GM19239 (cell line): ENCODE measurements at places on chromosomes 4 and X.

GRCh38 chrX:43165343-43165920 is 387.5 kb upstream of the PPP1R2C start:
- DNase-seq = no peak

GRCh38 chr4:92189146-92189545 is 114.6 kb upstream of the GRID2 start:
- no peak for DNase-seq

GRCh38 chr4:128775477-128775876 is 34.0 kb upstream of the JADE1 start:
- DNase-seq = no peak

GRCh38 chrX:46704767-46705386 is 54.0 kb downstream of the SLC9A7 start:
- DNase-seq = peak; percentile 9

DNA sequence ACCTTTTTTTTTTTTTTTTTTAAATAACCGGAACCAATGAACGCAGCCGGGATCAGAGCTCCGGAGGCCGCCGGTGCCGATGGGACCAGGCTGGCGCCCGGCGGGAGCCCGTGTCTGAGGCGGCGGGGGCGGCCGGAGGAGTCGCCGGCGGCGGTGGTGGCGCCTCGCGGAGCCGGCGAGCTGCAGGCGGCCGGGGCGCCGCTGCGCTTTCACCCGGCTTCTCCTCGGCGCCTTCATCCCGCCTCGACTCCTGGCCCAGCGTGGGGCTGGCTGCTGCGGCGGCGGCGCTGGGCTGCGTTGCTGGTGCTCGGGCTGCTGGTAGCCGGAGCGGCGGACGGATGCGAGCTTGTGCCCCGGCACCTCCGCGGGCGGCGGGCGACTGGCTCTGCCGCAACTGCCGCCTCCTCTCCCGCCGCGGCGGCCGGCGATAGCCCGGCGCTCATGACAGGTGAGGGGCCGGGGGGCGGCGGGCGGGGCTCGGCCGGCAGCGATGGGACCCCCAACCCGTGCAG is 337 bp downstream of the STIM2 start:
- no peak for DNase-seq

- DNase-seq = no peak
Observed at GRCh38 chr4:30005995-30006394, 714.2 kb upstream of the PCDH7 start.

- no peak for DNase-seq
Observed at GRCh38 chr4:166895771-166896170, 338.5 kb downstream of the SPOCK3 start.

DNA sequence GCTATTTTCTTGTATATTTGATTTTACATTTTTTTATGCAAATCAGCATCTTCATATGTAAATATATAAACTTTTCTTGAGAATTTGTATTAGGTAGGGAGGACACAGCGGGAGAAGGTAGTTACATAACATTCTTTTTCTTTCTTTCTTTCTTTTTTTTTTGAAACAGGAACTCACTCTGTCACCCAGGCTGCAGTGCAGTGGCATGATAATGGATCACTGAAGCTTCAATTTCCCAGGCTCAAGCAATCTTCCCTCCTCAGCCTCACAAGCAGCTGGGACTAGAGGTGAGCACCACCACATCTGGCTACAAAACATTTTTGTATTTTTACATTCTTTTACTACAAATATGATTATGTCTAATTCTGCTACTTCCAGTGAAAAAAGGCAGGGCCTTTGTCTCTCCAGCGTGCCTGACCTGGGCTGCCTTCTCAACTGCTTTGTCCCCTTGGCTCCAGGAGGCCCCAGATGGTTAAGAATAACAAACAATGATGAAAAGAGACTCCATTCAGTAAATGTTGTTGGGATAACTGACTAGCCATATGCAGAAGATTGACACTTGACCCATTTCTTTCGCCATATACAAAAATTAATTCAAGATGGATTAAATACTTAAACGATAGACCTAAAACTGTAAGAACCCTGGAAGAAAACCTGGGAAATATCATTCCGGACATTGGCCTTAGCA is 46.5 kb upstream of the FAT4 start:
- no peak for DNase-seq

- no peak for DNase-seq
Observed at GRCh38 chr4:71473541-71474240, 134.9 kb downstream of the SLC4A4 start.

DNA sequence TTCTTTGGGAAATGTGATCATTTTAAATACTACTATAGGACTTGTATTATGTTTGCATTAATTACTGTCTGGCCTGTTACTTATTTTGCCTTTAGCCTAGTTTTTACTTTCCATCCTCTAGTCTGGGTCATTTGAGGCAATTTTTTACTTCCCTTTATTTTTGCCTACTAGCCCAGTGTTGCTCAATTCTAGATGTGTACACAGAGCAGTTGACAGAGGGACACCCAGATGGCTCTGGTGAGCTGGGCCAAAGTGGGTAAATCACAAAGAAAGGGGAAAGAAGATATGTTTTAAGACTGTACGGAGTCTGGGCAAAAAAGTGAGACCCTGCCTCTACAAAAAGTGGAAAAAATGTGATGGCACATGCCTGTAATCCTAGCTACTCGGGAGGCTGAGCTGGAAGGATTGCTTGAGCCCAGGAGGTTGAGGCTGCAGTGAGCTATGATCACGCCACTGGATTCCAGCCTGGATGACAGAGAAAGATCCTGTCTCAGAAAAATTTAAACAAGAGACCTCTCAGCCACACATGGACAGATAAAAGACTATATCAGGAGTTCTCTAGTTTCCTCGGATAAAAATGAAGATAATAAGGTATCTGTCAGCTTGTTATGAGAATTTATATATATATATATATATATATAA is 35.7 kb downstream of the APOO start:
- no peak for DNase-seq

DNA sequence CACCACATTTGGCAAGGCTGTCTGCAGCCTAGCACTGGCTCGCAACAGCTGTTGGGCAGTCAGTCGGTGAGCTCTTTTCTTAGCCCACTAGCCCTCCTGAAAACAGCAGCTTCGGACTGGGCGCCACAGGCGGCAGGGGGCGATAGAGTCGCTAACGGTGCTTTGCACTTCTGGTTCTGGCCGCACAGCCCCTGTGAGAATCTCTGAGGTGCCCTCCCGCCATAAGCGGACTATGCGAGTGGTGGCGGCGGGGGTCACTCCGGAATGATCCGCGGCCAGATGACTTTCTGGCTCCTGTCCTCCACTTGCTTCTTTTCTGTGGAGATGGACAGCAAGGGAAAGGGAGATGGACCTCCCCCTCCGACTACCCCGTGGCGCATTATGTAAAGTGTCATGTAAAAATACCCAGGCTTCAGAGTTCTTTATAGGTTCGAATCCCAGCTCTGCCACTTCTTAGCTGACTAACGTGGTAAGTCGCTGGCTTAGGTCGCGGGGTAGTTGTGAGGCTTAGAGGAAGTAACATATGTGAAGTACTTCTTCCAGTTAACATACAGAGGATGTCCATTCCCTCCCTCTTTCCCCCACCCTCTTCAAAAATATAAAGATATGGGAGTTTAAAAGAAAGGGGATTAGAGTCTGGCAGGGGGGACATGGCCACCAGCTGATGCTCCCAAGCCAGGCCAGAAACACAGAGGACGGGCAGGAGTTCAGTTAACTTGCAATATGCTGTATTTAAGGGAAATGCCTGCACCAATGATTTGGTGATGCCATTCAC is 11.0 kb downstream of the ARHGAP36 start:
- peak; percentile 8 for DNase-seq

GRCh38 chrX:19179389-19179788 is 57.1 kb upstream of the ADGRG2 start:
- no peak for DNase-seq

- DNase-seq = no peak
Observed at GRCh38 chr4:93416344-93417128, 412.0 kb upstream of the ATOH1 start.

- no peak for DNase-seq
Observed at GRCh38 chrX:12894074-12895030, 12.1 kb upstream of the TLR8 start.

GRCh38 chrX:20118065-20118824 is 1.5 kb upstream of the MAP7D2 start:
- no peak for DNase-seq

- DNase-seq = no peak
Observed at GRCh38 chr4:1515763-1516162, 109.5 kb upstream of the NKX1-1 start.

DNA sequence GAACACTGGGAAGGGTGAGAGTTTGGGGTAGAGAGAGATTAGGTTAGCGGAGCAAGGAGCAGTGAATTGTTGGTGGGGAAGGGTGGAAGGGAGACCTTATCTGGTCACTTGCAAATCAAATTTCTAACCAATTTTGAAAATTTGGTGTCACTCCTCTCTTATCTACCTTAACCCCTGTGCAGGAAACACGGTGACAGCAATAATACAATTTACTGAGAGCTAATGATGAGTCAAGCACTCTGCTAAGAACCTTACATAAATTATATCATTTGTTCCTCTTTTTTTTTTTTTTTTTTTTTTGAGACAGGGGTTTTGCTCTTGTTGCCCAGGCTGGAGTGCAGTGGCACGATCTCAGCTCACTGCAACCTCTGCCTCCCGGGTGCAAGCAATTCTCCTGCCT is 116.4 kb downstream of the C4orf51 start:
- no peak for DNase-seq

DNA sequence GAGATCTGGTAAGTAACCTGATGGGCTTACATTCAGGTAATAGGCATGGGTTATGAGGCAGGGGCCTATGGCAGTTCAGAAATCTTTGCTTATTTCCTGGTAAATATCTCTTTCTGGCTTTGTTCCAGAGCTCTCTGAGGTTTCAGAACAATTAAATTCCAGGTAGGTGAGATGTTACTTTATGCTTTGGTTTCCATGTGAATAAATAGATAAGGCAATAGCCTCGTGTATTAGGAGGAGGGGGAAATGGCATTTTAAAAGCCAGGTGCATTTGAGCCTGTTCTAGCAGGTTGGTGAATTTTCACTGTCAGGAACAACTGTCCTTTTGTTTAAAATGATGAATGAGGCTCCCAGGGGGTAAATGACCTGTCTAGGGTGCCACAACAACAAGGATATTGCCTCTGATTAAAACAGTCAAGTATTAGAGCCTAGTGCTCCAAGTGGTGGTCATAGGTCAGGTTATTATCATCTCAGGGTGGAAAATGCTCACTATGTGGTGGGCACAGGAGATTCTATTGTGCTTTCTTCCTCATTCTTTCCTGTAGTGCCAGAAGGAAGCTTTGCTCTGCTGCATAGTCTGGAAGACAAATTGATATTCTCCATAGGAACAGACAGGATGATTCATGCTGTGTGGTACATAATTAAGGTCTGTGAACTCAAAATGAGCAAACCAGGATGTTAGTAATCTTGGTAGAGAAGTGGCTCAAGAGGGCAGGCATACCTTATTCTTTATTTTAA is 296.2 kb downstream of the INPP4B start:
- DNase-seq = no peak

DNA sequence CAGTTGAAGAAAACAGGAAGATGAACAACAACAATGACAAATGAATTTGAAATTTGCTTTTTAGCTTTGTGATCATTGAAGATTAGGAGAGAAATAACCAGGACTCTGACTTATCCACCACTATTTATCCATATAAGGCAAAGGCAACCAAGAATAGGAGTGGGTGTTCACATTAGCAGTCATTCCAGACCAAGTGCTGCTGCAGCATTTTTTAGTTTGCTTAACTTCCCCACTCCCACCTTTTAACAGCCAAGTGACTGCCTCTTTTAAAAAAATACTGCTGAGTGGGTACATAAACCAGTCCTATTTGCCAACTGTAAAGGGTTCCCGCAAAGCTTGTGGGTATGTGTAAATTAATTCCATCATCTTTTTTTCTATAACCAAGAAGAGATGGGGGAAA is 230.9 kb downstream of the IQCM start:
- DNase-seq = no peak

DNA sequence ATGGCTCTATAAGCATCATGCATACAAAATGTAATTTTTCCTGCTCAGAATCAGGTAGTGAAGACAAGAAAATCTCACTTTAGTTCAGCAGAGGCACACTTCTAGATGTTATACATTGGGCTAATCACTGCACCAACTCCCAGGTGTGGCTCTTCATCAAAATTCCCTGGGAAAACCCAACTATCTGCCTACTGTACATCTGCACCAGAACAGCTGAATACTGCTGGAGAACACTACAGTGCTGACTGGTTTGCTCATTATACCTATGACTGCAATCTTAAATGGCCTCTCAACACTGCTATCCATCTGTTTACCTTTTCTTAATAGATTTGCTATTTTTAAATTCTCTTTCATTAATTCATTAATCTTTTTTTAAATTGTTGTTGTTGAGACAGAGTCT is 92.0 kb downstream of the UGT8 start:
- no peak for DNase-seq
